Urinary bladder (tissue), 4 donors: ENCODE measurements at places on chromosomes 3 and 15. TPM values are rescaled to one million over a fixed set of nuclear protein-coding genes. Genes with fewer than 3 reads are reported as not detected.
A peak's percentile ranks its signal among the peaks of the same experiment; 100 is the strongest.

GRCh38 chr15:61712129-61712759 is 348.0 kb downstream of the VPS13C start:
- no peak for DNase-seq

- DNase-seq, result peak; percentile 57
Observed at GRCh38 chr3:10194328-10195071, 29.8 kb downstream of the IRAK2 start.

DNA sequence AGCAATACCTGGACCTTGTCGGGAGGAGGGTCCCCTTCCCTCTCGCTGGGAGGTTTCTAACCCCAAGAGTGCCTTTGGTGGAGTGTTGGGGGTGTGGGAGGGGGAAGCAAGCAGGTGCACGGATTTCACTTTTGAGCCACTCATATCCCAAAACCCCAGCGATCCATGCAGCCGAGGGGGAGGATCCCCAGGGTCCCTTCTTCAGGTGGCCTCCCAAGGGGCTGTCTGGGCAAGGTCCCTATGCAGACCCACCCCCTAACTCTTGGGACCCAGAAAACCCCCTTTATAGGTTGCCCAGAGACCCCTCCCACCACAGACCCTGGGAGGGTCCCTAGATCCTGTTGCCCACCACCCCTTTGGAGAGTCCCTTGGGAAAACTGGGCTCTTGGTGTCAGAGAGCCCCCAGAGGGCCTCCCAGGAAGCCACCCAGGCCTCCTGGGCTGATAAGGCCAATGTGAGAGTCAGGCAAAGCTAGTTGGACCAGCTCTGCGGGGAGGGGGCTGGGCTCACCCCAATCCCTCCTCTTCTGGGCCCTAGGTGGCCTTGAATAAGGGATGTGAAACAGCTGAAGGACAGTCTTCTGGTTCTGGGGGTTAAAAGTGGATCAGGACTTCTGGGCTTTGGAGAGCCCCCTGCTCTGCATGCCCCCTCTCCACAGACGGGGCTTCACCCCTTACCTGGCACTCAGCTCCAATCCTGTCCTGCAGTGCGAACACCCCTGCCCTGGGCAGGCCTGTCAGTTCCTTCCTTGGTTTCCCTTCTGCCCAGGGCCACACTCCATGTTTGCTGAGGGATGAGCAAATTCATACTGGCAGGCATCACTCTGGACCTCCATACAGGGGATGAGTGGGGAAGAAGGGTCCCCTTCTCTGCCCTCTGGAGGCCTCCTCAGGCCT is 932 bp upstream of the PLCD1 start:
- DNase-seq, result no peak

DNA sequence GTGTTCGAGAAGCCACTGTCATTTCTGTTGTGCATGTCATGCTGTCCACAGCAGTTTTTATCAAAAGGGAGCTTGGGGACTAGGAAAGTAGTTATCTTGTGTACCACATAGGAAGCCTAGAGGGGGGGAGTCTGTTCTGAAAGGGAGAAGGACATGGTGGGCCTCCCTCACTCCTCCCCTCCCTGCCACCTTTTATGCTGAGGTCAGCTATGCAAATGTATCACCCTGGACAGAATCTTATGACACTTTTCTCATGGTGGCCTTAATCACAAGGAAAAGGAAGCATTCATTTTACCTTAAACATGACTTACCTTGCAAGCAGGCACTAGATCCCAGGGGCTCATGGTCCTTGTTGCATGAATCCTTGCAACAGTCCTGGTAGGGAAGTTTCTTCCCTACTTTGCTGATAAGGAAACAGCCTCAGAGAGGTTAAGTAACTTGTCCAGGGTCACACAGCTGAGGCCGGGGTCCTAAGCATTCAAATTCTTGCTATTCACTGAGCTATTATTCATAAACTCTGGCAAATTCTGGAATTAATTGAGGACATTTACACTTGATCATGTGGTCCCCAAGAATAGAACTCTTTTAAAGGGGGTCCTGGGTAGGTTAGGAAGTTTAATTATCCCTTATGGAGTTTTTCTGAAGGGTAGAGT is 81.1 kb upstream of the SLC6A1 start:
- no peak for DNase-seq

- DNase-seq, result no peak
Observed at GRCh38 chr3:71494212-71494611, 89.3 kb downstream of the FOXP1 start.

- no peak for DNase-seq
Observed at GRCh38 chr15:88994286-88994685, 81.1 kb upstream of the MFGE8 start.

GRCh38 chr15:33126559-33127290 is 67.8 kb downstream of the FMN1 start:
- DNase-seq, result peak; percentile 87

DNA sequence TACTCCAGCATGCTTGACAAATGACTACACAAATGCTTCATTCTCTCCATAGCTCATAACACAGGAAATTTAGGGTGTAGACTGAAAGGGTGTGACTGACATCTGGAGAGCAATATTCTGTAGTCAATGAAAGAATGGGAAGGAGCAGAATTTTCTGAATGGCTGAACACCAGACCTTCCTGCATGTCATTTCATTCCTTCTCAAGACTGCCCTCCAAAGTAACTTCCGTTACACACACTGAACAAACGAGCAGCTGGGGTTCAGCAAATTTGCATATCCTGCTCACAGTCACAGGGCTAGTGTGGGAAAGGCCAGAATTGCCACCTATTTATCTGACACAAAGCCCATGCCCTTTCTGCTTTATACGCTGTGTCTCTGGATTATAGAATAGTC is 325.0 kb upstream of the CFAP20DC start:
- DNase-seq, result no peak

GRCh38 chr15:33284336-33284735 is 26.4 kb upstream of the RYR3 start:
- DNase-seq, result no peak

- no peak for DNase-seq
Observed at GRCh38 chr3:160169139-160169976, 55.9 kb upstream of the C3orf80 start.

Gene SOX14
- total RNA-seq, result not detected

Gene MEIS2
- total RNA-seq, result 163 TPM

Gene CLRN1
- total RNA-seq, result not detected

Gene ANAPC13
- total RNA-seq, result 57.1 TPM

Gene ZBBX
- not detected for total RNA-seq

Gene DLL4
- total RNA-seq, result 11.8 TPM

Gene PCSK6
- 14.1 TPM for total RNA-seq
